Activated CD8-positive, alpha-beta T cell treated with anti-CD3 and anti-CD28 coated beads, Interleukin-2, amount 10 ng/mL, durations not matched to agents 7 days and 5 days (primary cell): ENCODE measurements at places on chromosomes 5 and 9.

- peaks cover 13% of the 10 kb centered on the region for H3K4me1 ChIP-seq
- H3K4me3 ChIP-seq, result no peak overlapping the region
- no peaks in the 10 kb centered on the region for H3K36me3 ChIP-seq
- no peaks in the 10 kb centered on the region for H3K27me3 ChIP-seq
Observed at GRCh38 chr9:75960551-75960950, 70.1 kb downstream of the PCSK5 start.

DNA sequence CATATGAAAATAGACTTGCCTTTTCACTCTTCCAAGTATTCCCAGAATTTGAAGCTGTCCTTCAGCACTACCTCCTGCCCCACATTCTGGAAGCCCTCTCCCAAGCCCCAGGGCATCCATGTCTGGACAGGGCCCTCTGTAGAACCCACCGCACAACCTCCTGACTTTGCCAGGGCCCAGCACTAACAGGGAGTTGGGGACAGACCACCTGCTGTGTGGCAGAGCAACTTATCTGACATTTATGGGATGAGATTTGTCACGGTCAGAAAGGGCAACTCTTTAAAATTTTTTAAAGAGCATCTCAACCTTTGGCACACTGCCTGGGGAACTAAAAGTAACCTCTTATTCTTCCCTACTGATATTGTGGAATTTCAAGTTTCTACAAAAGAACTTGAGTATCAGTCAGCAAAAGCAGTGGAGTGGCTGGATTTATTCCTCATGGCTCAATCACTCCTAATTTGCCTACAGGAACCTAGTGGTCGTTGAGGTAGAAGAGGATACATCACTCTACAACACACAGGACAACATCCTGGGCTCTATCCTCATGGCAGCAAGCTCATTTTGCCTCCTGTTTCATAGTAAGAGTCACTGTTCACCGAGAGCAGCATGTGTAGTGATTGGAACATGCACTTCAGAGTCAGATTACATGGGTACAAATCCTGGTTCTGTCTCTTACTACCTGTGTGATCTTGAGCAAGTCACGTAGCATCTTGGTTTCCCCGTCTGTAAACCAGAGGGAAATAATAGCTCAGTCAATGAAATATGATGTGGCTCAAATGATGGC lies 285.3 kb downstream of the ENC1 start:
- H3K27me3 ChIP-seq, result no peaks in the 10 kb centered on the region
- DNase-seq, result no peak
- H3K27ac ChIP-seq, result no peak overlapping the region

DNA sequence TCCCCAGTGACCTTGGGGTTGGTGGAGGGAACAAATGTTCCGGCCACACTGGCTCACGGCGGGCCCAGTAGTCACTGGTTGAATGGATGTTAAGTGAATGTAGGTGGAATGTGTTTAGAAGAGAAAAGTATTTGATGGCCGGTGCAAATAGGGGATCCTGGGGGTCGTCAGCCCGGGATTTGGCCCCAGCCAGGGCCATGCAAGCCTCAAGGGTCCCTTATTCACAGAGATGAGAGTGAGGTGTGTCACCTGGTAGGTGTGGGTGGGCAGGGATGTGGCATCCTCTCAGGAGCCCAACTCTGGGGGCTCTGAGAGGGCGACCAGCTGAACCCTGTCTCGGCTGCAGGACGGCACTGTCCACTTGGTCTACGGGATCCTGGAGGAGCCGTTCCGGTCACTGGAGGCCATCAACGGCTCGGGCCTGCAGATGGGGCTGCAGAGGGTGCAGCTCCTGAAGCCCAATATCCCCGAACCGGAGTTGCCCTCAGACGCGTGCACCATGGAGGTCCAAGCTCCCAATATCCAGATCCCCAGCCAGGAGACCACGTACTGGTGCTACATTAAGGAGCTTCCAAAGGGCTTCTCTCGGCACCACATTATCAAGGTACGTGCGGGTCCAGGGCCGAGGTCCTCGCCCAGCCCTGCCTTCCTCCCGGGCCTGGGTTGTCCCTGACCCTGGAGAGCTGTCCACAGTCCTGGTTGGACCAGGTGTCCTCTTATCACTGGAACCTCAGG lies 5.9 kb downstream of the DBH start:
- peaks cover 11% of the 10 kb centered on the region for H3K4me1 ChIP-seq
- H3K27ac ChIP-seq, result no peak overlapping the region
- no peak for DNase-seq
- H3K27me3 ChIP-seq, result no peaks in the 10 kb centered on the region
- H3K36me3 ChIP-seq, result no peaks in the 10 kb centered on the region

GRCh38 chr5:178212241-178213002 lies 8.1 kb downstream of the HNRNPAB start:
- H3K4me1 ChIP-seq, result peaks cover 43% of the 10 kb centered on the region
- H3K27me3 ChIP-seq, result no peaks in the 10 kb centered on the region
- H3K4me3 ChIP-seq, result no peak overlapping the region
- DNase-seq, result no peak

- H3K4me1 ChIP-seq, result no peaks in the 10 kb centered on the region
- no peaks in the 10 kb centered on the region for H3K36me3 ChIP-seq
- no peak overlapping the region for H3K4me3 ChIP-seq
- DNase-seq, result no peak
Observed at GRCh38 chr9:104982543-104982942, 54.6 kb upstream of the ABCA1 start.

- peak; percentile 30 for DNase-seq
- peaks cover 39% of the 10 kb centered on the region for H3K36me3 ChIP-seq
- H3K27ac ChIP-seq, result peak overlapping the region; percentile 53
- H3K4me3 ChIP-seq, result peak overlapping the region; percentile 16
Observed at GRCh38 chr9:6869081-6869948, 111.5 kb downstream of the KDM4C start.

GRCh38 chr9:114238891-114239875 lies 83.7 kb upstream of the ORM1 start:
- no peak overlapping the region for H3K27ac ChIP-seq
- no peaks in the 10 kb centered on the region for H3K4me1 ChIP-seq
- H3K27me3 ChIP-seq, result no peaks in the 10 kb centered on the region
- DNase-seq, result no peak

DNA sequence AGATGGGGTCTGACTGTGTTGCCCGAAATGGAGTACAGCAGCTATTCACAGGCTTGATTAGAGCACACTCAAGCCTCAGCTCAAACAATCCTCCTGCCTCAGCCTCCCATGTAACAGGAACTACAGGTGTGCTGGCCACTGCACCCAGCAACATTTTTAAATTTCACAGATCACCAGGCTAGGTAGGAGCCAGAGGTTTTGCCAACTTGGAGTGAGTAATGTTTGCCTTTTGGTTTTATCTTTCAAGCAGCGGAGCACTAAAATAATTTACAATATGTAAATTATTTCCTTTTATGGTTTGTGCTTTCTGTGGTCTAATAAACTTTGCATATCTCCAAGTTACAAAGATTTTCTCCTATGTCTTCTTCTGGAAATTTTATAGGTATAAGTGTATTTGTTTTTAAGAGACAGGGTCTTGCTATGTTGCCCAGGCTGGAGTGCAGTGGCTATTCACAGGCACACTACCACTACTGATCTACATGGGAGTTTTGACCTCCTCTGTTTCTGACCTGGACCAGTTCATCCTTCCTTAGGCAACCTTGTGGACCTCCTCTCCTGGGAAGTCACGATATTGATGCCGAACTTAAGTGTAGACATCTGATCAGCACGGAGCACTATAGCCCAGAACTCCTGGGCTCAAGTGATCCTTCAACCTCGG lies 67.2 kb upstream of the SUSD1 start:
- H3K36me3 ChIP-seq, result peaks cover 44% of the 10 kb centered on the region
- H3K4me1 ChIP-seq, result no peaks in the 10 kb centered on the region
- no peak for DNase-seq
- H3K4me3 ChIP-seq, result no peak overlapping the region
- H3K27me3 ChIP-seq, result no peaks in the 10 kb centered on the region

DNA sequence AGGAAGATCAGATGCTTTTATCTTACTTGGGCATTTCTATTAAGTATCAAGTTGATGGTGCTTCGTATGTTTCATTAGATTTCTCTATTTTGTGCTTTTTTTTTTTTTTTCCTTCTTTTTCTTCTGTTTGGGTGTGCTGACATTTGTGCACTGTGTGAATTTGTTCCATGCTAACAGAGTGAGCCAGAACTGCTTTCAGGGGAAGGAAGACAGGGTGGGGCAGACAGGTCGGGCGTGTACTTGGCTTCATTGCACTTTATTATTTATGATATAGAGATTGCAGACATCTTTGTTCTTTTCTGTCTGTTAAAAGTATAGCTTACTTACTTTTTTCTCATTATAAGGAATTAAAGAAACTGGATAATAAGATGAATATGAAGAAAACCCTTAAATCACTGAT lies 112.2 kb downstream of the FGF18 start:
- no peak overlapping the region for H3K27ac ChIP-seq
- no peaks in the 10 kb centered on the region for H3K36me3 ChIP-seq
- H3K4me1 ChIP-seq, result no peaks in the 10 kb centered on the region
- H3K4me3 ChIP-seq, result no peak overlapping the region
- peaks cover 10% of the 10 kb centered on the region for H3K27me3 ChIP-seq
